ENCODE measurements at places on chromosomes 12 and 14.

DNA sequence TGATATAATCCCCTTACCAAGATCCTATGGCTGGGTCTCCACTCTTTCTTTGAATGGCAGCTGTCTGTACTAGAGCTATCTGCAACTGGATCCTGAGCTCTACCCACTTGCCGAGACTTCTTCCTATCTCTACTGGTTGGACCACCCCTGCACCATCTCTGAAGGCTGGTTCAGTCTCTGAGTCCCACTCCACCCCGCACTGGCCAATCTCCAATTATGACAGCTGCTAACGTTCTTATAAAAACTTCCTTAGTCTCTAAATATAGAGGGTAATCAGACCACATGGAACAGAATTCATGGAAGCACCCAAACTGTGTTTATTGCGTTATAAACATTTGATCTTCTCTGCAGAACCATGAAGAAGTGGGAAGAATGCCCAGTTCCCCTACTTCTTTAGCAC, 186.6 kb upstream of the EEA1 start:
- DNase-seq: peak; percentile 67

DNA sequence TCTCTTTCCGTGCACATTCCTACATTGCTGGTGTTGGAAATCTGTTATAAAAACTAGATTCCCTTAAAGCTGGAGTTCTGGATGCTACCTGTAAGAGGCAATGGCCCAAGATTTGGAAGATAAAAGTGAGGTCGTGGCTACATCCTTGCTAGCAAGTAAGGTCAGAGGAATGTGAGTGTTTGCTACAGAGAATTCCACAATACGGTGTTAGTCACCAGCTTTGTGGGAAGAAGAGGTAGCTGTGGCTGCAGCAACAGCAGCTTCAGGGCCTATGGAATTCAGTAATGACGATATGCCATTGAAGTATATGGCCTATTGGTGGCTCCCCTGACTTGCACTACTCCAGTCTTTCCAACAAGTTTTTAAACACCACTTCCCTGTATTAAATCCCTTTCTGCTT, 227.7 kb upstream of the TMEM260 start:
- peak; percentile 93 for DNase-seq

GRCh38 chr12:1836854-1837421, 16.6 kb downstream of the LRTM2 start:
- DNase-seq: no peak

DNA sequence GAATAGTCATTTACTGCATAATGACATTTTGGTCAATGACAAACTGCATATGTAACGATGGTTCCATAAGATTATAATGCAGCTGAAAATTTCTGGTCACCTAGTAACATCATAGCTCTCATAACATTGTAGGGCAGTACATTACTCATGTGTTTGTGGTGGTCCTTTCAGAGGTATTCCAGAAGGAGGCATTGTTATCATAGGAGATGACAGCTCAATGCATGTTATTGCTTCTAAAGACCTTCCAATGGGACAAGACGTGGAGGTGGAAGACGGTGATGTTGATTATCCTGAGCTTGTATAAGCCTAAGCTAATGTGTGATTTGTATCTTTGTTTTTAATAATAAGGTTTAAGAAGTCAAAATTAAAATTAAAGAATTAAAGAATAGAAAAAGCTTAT, 43.8 kb upstream of the TSPAN11 start:
- peak; percentile 30 for DNase-seq

DNA sequence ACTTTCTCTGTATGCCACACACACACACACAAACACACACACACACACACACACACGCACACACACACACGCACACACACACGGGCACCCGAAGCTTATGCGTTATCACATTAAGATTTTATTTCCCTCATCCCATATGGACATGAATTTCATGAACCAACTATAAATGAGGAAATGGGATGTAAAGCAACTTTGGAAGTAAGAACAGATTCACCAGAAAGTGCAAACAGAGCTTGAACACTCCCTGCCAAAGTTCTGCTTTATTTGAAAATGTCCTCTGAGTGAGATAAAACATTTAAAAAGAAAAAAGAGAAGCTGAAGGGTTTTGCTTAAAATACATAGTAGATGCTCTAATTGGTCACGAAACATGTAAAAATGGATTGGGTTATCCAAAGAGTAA, 90.4 kb upstream of the OTX2 start:
- no peak for DNase-seq

DNA sequence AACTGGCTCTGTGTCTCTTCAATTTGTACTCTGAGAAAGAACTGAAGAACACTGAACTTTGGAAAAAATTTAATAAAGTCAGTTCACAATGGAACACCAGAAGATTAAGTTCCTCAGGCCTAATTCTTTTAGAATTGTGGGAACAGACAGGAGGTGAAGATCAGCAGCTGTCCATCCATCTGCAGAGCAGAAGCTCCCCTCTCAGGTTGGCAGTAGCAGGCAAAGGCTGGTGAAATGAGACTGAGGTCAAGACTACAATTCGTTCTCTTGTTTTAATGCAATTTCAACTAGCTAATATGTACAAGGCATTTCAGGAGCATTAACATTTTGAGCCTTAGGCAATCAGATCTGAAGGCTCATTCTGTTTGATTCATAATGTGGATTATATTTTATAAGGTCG, 10.3 kb upstream of the TRHDE start:
- DNase-seq: no peak

DNA sequence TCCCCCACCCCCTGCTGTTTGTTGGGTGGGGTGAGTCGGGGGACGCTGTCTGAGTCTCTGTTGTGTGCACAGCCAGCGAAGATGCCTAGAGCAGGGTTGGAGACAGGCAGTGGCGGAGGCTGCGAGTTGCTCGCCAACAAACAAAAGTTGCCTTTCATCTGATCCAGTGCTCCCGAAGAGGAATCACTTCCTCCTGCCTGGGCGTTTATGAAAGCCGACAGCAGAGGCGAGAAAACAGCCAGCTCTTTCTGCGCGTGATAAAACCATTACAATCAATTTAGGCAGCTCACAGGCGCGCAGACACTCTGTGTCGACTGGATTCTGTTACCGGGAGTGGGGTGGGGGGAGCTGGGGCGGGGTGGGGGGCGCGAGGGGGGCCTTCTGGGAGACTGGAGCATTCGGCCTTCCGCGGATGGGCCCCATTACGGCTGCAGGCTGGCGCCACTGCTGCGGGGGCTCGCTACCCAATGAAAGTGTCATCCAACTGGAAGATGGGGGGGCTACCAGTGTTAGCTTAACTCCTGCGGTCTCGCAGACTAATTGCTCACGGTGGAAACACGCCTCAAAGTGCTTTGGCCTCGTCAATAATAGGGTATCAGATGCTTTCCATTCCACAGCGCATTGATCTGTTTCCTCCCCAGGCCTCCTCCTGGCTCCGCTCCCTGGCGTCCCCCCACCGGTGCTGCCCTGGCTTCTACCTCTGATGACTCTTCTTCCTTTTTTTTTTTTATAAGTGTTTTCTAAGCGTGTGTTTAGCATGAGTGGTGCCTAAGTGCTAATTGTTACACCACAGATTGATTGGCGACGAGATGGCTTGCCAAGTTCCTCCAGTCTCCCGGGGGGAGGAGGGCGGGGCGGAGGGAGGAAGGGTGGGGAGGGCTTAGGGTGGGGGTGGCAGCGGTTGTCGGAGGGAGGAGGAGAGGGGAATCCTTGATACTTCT, 678.4 kb downstream of the MED13L start:
- DNase-seq: peak; percentile 96

GRCh38 chr14:59870277-59871165, at the start of gene RTN1:
RTN1 (minus strand) TSS chr14:59870776; CDS start chr14:59870630, 146 bp downstream.
- peak; percentile 52 for DNase-seq

DNA sequence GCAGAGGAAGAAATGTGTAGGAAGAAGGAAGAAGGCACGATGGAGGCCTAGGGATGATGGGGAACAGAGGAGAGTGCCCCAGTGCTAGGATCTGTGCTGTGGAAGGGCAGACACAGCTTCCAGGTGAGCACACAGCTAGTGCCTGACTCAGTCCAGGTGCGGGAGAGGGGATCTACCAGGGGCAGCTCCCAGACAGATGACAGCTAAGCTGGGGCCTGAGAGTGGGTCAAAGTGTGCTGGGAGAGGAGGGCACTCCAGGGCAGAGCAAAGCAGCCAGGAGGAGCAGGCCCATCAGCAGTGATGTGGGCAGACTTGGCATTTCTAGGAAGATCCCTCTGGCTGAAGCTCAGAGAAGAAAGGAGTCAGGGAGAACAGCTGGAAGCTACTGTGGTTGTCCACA, 36.7 kb downstream of the LRTM2 start:
- no peak for DNase-seq

GRCh38 chr14:93493054-93493453, 62.3 kb downstream of the UNC79 start:
- no peak for DNase-seq

DNA sequence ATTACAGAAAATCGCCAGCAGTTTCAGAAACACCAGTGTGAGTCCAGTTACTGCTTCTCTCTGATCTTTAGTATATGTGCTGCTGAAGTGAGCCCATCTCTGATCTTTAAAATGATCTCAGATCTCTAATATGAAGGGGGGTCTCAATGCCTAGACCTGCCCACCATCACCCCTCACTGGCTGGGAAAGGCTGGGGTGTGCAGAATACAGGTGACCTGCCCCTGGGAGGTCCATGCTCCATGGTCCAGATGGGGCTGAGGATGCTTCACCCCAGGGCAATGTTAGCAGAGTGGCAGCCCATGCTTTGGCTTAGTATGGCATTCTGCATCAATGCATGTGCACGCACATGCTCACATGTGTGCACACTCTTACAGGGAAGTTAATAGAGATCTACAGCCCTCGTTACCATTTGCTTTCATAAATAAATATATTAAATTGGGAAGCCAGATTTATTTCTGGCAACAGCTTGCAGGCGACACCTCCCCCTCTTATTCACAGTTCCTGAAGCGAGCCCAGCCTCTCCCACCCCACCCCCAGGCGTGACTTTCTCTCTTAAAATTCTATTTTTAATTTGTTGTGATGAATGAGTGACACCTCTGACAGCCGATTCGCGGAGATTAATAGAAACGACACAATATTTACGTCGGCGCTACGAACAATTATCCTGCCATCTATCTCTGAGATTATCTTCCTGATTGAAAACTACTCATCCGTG, 104.7 kb upstream of the ESRRB start:
- DNase-seq: no peak

DNA sequence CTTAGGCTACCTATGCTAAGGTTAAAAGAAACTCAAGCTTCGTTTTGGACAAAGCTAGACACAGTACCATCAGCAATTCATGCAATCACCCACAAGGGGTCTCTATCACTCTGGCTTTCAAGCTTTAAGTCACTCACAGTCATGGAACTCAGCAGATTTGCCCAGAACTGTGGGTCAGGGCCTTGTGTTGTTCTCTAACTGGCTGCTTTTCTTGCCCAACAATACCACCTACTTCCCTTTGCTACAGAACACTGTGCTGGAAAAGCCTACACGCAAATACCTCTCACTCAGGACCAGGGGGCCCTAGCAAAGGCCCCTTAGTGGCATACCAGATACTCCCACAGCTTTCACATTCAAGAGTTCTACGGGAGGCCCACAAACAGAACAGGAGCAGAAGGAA, 9.1 kb downstream of the NEMP1 start:
- peak; percentile 80 for DNase-seq

DNA sequence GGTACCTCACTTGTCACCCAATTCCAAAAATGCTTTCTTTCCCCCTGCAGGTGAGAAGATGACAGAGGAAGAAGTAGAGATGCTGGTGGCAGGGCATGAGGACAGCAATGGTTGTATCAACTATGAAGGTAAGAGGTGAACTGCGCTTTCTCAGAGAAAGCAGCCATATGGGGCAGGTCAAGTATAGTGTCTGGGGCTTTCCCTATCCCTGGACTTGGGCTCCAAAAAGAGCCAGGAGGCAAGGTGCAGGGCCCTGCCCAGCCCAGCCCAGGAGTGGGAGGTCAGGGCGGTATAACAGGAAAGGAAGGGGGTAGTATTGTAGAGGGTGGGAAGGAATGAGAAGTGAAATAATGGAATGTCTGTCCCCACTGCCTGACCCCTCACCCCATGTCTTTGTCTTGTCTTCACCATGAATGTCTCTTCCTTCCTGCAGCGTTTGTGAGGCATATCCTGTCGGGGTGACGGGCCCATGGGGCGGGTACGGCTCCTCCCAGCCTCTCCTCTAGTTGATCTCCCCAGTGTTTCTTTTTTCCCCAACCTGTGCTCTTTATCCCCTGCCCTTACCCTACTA, 2.1 kb downstream of the MYL6 start:
- DNase-seq: peak; percentile 49

DNA sequence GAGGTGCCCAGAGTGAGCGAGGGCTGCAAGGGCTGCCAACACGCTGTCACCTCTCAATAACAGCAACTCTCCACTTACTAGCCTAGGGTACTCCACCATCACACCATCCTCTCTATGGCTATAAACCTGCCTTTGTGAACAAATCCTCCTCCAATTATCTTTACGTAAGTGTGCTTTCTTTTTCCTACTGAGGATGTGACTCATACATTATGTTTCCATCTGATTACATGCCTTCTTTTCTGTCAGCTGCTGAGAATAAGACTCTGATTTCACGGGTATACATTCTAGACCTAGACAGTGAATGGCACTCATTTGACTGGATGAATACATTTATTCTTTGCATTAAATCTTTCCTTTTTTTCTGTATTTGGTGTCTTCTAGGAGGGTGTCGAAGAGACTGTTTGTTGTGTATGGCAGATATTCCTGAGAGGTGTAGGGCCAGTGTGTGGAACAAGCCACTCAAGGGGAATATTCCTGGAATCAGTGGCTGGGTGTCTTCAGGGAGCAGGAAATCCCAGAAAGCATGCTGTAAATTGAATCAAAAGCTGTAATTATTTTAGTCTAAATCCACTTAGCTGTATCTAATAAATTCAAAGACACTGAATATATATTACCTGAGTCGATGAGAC, 327.3 kb upstream of the TMTC1 start:
- peak; percentile 66 for DNase-seq

DNA sequence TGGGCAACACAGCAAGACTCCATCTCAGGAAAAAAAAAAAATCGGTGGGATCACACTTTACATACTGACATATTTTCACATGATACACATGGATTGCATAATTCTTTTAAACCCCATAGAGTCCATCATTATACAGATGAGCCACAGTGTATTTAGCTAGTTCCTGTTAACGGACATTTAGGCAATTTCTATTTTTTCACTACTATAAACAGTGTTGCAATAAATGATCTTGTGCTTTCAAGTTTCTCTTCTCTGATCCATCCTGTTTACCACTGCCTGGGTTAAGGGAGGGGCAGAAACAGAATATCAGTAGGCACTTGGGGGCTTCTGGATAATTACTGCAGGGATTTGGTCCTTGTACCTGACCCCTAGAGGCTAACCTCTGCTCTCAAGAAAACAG, 43.4 kb upstream of the SPTLC2 start:
- no peak for DNase-seq

Data from fibroblast of skin of right biceps (primary cell).